ENCODE measurements at places on chromosomes 6 and 20.

DNA sequence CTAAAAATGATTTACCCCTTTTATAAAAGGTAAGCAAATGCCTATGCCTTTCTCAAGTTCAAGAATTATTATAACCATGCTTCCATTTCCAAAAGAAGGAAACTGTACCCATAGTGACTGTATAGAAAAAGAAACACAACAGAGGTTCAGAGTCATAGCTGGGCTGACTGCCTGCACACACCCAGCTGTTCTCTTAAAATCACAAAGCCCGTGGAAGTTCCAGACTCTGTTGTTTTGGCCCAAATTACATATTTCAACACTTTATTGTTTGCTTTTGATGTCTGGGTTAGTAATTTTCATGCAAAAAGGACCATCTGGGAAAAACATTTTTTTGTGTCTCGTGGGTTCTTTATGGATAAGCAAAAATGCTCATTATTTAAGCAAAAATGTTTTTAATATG is 99.2 kb downstream of the LCA5 start:
- no peak for DNase-seq

DNA sequence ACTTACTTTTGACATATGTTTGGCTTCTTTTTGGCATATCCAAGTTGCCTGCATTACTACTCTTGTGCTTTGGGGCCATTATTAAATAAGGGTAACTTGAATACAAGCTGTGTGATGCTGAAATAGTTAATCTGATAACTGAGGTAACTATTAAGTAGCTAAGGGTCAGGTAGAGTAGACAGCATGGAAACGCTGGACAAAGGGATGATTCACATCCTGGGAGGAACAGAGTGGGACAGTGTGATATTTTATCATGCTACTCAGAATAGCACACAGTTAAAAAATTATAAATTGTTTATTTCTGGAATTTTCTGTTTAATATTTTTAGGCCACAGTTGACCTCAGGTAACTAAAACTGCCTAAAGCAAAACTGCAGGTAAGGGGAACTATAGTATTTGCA is 483.9 kb downstream of the RFPL4B start:
- no peak for DNase-seq

GRCh38 chr6:139597087-139597763 is 222.8 kb upstream of the CITED2 start:
- DNase-seq = no peak

DNA sequence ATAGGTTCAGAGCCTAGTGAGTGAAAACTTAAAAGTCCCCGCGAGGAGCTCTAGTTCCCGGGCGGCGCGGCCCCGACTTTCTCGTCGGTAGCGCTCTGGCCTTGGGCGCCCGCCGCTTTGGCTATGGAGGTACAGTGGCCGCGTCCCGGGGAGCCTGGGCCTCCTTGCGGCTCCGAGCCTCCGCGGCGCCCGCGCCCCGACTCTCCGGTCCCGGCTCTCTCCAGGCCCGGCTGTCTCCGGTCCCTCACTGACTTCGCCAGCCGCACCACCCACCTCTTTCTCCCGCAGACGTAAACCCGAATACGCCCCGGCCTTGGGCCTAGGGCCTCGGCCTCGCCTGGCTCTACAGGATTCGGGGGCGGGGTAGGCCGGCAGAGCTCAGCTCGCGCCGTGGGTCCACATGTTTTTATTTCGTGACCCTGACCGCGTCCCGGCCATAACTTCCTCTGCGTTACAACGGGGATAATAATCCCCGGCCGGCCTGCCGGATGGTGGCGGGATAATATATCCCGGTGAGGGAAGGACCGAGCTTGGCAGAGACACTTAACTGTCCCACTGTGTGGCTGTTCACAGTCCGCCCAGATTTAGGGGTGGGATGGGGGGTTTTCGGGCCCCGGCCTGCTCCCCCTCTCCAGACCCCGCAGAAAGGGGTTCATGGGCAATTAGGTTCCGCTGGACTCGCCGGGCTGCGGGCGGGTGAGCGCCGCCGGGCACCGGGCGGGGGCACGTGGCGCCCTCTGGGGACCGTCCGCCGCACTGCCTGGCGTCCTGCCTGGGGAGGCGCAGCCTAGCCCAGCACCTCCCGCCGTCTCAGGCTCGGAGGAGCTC is 10.0 kb upstream of the TBX18 start:
- DNase-seq = no peak

- DNase-seq = no peak
Observed at GRCh38 chr6:105898286-105898685, 187.8 kb upstream of the PRDM1 start.

- DNase-seq = no peak
Observed at GRCh38 chr20:7579888-7580287, 360.4 kb downstream of the HAO1 start.

DNA sequence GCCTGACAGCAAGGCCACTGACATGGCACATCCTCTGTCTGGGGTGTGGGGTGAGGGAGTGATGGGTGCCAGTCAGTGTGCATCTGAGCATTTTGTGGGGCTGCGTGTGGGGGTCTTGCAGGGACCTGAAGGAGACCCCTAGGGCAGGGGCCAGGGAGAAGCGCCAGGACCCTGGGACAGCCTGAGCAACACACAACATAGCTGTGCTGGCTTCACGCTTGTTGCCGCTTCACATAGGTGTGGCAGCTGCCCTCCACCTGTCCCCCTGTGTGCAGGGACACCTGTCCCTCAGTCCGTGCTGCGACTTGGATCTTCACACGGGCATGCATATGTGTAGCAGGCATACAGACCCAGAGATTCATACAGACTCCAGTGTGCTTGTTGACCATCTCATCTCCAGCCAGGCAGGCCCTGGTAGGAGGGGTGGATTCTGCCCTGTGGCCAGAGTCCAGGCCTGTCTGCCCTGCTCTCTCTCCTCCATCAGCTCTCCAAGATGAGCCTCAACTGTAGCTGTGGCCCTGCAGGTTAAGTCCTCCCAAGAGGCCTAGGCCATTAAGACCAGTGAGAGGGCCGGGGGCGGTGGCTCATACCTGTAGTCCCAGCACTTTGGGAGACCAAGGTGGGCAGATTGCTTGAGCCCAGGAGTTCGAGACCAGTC is 3.2 kb upstream of the NPBWR2 start:
- DNase-seq = no peak

- no peak for DNase-seq
Observed at GRCh38 chr20:3447321-3447720, 23.5 kb upstream of the ATRN start.

DNA sequence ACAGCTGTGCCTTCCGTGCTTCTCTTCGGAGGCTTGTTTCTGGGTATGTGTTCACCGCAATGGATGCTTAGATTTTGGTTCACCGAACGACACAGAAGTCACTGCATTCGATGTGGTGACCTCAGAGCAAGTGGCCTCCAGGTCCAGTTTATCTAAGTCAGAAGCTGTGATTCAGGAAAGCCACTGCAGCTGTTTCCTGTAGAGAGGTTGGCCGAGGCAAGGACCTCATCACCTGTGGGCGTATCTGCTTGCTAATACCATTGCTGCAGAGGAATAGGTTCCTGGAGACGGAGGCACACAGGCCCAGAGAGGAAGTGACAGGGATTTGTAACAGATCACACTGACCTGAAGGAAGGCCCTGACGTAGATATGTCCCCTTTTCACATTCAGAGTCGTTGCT is 82.7 kb downstream of the FARS2 start:
- no peak for DNase-seq

- DNase-seq = no peak
Observed at GRCh38 chr20:48770700-48771442, 56.9 kb downstream of the PREX1 start.

- DNase-seq = no peak
Observed at GRCh38 chr6:31725502-31726350, 2.6 kb downstream of the MPIG6B start.

GRCh38 chr6:3610206-3610605 is 141.3 kb downstream of the PXDC1 start:
- DNase-seq = no peak

- no peak for DNase-seq
Observed at GRCh38 chr6:146990821-146991798, 213.1 kb upstream of the STXBP5 start.

DNA sequence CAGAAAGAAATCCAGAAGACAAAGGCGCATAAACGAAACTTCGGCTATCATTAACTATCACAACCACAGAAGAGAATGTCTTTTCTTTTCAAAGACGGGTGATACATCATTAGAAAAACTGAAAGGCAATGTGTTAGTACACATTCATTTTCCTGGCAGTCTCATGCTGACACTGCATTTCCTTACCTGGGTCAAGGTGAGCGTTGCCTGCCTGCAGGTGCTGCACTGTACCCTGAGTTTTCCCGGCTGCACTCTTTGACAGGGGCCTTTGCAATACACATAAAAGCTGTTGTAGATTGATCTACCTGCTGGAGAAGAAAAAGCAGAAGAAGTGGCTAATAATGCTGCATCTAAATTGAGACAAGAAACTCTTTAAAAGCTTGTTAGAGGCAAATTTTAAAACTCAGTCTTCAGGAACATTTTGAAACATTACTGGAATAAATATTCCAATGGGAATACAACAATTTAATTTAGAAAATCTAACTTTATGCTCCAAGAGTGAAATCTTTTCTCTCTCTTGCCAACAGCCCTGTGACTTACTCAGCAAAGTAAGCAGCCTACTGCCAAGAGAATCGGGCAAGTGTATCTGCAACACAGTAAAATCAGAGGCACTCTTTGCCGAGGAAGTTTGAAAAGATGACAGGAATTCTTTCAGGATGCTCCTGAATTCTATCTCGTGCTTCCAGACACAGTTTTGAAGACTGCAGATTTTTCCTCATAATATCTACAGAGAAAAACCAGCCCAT is 526.4 kb downstream of the PRKN start:
- DNase-seq = no peak

GRCh38 chr6:18492972-18493371 is 105.8 kb downstream of the RNF144B start:
- DNase-seq = no peak

DNA sequence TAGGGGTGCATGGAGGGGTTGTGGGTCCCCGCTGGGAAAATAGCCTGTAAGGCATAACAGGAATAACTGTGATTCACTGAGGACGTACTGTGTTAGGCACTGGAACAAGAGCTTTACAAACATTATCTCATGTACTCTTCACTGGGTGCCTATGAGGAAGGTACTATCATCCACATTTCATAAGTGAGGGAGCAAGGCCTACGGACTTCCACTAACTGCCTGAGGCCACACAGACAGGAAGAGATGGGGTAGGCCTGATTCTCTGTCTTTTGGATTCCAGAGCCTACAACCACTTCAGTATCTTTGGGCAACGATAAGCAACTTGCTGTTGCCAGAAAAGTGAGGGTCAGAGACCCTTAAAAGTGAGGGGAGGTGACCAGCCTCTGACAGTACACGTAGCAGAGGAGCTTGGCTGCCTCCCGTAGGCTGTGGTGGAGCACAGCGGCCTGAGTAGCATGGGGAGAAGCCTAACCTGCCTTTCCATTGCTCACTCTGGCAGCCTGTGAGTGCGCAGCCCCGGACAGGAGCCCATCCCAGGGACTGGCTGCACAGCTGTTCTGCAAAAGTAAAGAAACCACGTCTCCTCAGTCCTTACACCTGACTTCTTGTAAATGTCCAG is 30.4 kb downstream of the PSMB1 start:
- peak; percentile 52 for DNase-seq

- DNase-seq = no peak
Observed at GRCh38 chr6:146870760-146871159, 272.0 kb downstream of the ADGB start.

- DNase-seq = no peak
Observed at GRCh38 chr20:63857764-63858392, 3.4 kb upstream of the ABHD16B start.

GRCh38 chr6:132937466-132937906 is 123.1 kb downstream of the RPS12 start:
- peak; percentile 54 for DNase-seq

- no peak for DNase-seq
Observed at GRCh38 chr20:62365814-62366369, 1.2 kb downstream of the LAMA5 start.

- DNase-seq = peak; percentile 80
Observed at GRCh38 chr6:159929819-159930218, 39.0 kb downstream of the MAS1 start.

GRCh38 chr6:80404889-80405288 is 298.4 kb downstream of the BCKDHB start:
- DNase-seq = no peak

DNA sequence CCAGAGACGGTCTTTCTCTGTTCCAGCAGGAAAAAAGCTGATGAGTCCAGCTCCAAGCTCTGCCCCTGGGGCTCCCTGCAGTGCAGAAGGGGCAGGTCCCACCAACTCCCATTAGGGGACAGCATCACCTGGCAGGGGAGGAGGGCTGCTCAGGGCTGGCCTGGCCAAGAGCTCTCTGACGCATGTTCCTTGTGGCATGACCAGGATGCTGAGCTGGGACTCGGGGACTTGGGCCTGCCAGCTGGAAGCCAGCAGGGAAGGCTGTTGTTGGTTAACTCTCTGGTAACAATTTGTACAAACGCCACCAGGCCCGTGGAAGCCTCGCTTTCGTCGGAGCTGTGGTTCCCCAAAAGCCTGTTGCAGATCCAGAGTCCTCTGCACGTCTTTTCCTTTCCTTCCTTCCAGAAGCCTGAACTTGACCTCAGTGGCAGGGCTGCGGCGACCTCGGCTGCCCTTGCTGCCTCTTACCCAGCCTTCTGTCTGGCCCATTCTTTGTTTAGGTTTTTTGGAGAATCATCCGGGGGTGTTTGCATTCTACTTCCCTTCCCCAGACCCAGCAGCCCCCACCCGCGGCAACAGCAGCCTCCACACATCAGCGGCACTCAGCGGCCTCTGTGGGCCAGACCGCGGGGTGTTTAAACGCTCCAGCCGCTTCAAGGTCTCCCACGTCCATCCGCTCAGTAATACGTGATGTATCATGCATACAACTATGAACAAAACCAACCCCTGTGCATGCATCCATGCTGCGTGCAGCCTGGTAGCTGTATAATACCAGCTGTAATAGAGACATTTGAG is 63.3 kb downstream of the GNAS-AS1 start:
- DNase-seq = no peak

DNA sequence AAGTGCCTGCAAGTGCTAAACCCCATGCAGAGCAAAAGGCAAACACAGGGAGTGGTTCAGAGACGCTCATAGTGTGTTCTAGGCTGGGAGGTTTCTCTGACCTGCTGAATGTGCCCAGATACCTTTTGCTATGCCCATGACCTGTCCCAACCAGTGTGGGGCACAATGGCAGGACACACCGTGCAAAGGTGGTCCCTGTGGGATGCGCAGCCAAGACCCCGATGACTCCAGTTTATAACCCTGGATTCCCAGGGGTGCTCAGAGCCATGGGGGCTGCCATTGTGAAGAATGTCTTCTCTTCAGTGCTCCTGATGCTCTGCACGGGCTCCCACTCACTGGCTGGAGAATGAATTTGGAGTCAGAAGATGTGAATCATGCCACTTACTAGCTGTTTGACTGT is 2.2 kb upstream of the NINL start:
- no peak for DNase-seq

GRCh38 chr20:57860576-57860975 is 150.8 kb upstream of the PMEPA1 start:
- DNase-seq = no peak
